ENCODE measurements at places on chromosomes 7 and 10.

DNA sequence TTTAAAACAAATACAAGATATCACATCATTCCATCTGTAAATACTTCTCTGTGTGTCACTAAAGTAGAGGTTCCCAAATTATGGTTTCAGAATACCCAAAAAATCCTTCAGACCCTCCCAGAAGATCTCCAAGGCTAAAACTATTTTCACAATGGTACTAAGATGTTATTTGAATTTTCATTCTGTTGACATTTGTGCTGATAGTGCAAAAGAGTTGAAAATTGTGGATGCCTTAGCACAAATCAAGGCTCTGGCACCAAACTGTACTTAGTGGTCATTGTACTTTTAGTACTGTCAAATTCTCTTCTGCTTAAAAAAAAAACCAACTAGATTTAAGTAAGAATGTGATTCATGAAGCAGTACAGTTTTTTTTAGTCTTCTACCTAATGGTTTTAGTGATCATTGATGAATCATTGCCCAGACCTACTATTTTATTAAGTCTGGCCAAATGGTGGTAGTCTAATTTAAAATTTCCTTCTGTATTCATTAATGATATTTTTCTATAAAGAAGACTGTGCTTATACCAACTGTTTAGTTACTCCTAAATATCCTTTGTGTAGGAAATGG lies 50.5 kb downstream of the TPST1 start:
- DNase-seq = no peak

DNA sequence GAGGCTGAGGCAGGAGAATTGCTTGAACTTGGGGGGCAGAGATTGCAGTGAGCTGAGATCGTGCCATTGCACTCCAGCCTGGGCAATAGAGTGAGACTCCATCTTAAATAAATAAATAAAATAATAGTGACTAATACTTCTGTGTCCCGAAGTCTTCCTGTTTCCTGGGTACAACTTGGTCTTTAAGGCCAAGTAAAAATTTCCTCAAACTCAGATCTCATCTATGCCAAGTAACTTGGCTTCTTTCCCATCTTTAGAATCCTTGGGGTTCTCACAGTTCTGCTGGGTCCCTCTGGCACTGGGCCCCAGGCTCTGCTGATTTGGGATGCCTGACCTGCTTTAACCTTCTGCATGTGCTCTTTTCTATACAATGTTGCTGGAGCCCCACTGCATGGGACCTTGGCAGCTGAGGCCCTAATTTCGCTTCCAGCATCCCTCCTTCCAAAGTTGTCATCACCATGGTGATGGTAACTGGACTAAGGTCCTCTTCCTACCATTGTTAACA lies 22.7 kb upstream of the AKR1B10 start:
- no peak for DNase-seq

DNA sequence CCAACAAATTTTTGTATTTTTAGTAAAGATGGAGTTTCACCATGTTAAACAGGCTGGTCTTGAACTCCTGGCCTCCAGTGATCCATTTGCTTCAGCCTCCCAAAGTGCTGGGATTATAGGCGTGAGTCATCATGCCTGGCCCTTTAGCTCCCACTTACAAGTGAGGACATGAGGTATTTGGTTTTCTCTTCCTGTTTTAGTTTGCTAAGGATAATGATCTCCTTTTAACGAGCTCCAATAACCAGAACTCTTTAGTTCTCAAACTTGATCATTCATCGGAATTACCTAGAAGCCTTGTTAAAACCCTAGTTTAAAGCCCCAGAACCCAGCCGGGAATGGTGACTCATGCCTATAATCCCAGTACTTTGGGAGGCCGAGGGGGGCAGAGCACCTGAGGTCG lies 481.4 kb downstream of the TYW1 start:
- DNase-seq = no peak

DNA sequence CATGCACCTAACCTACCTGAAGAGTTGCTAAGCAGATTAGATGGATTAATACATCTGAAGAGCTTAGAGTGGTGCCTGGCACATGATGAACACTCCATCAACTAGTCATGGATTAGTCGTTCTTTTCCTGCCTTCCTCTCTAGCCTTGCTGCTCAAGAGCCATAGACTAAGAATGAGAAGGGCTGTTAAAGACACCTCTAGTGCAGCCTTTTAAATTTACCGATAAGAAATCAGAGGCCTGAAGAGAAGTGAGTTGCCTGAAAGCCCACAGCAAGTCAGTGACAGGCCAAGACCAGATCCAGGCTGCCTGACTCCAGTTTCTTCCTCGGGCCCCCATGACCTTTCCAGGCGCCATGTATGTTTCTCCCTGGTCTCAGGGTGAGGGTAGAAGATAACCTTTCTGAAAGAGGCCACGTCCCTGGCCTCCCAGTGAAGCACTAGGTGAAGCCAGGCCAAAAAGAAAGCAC lies 6.5 kb downstream of the TSPAN15 start:
- DNase-seq = no peak

GRCh38 chr7:8384901-8385300 lies 48.5 kb upstream of the NXPH1 start:
- no peak for DNase-seq

DNA sequence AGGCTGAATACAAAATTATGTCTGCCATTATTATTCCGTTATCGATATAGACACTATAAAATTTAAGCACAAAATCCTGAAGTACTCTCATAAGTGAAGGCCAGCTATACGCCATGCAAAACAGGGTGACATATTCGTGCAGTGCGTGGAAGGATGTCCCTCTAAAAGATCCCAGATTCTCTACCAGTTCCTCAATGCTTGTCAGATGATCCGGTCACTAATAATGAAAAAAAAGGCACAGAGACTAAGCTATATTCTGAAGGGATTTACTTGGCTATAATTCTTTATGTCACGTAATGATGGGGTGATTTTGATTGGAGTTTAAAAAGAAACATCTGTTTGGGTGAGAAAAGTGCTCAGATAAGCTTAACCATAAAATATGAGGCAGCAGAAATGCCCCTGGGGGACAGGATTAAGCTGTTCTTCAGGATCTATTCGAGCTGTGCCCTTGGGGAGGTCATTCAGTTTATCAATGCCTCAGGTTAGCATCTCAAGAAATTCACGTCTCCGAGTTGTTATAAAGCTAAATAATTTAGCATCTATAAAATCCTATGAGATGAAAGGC lies 229.7 kb upstream of the PITRM1 start:
- DNase-seq = no peak

GRCh38 chr10:130222381-130222780 lies 86.2 kb downstream of the GLRX3 start:
- no peak for DNase-seq

DNA sequence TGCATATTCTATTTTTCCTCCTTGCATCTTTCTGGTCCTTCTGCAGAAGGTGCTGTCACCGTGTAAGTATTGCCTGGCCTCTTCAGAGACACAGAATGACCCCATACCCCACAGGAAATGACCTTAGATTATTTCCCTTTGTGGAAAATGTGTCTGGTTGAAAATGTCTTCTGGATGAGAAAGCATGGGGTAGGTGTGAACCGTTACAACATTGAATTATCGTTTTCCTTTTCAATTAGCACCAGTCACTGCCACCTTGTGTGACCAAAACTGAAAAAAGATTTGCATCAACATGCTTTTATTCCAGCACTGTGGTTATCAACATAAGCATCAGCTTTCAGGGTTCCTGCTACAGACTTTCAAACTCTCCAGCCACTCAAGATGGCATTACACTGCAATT lies 58.0 kb upstream of the CELF2 start:
- no peak for DNase-seq

DNA sequence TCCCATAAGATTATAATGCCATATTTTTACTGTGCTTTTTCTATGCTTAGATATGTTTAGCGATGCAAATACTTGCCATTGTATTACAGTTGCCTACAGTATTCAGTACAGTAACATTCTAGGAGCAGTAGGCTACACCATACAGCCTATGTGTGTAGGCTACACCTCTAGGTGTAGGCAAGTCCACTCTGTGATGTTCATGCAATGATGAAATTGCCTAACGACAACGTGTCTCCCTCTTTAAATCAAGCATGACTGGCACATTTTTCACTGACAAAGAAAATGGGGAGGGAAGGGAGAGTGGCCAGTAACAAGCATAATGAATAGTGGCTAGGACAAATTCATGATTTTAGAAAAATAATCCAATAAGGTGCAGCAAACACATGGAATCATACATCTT lies 1.7 kb downstream of the NCAPG2 start:
- no peak for DNase-seq

- DNase-seq = no peak
These were observed 89.0 kb downstream of the EMX2 start for GRCh38 chr10:117631276-117632145.

DNA sequence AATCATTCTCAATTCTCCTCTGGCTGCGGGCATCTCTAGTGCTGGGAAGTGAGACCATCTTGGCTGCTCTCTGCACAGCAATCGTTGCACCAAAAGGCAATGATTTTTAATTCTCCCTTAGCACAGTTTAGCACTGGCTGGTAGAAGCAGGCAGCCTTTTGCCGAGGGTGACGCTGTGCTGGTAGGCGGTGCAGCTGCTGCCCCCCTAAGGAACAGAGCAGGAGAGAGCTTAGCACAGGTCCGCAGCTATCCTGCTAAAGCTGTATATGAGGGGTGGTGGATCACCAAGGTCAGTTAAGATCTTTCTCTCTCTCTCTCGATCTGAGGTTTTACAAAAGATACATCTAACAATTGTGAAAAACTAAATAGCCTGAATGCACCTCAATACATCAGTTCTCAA lies 390.1 kb downstream of the GATA3 start:
- no peak for DNase-seq

GRCh38 chr7:122675621-122676020 lies 23.3 kb downstream of the RNF133 start:
- no peak for DNase-seq
